Activated T-helper 1 cell treated with anti-CD3 and anti-CD28 coated beads, Interleukin-2, amount 50 U/mL, for 16 hours (primary cell): ENCODE measurements at places on chromosomes 3 and 15.

- no peak for DNase-seq
These were observed 33.8 kb upstream of the IP6K2 start for GRCh38 chr3:48750856-48751255.

- DNase-seq, result no peak
These were observed 492.7 kb upstream of the THBS1 start for GRCh38 chr15:39088156-39088555.

GRCh38 chr3:50428007-50428633 is 68.8 kb upstream of the TMEM115 start:
- DNase-seq, result no peak

GRCh38 chr3:15797642-15798303 is at the start of gene ANKRD28:
TSS of gene ANKRD28 (minus strand) at chr3:15797979. CDS start at chr3:15796521, 1,458 bp downstream.
- DNase-seq, result no peak

DNA sequence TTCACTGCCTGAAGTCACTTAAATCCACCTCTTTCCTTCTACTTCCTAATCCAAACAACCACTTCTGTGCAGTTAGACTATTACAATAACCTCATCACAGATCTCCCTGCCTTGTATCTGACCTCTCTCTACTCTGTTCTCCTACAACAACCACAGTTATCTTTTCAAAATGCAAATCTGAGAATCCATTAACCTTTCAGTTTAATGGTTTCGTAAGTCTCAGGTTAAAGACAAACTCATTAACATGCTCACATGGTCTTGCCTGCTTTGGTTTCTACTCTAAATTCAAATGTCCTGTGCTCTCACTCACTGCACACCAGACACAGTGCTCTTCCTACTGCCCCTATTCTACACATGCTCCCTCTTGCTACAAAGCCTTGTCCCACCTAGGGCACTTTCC is 406.5 kb upstream of the THBS1 start:
- DNase-seq, result no peak

- DNase-seq, result no peak
These were observed 11.5 kb upstream of the DNASE1L3 start for GRCh38 chr3:58222161-58222724.

DNA sequence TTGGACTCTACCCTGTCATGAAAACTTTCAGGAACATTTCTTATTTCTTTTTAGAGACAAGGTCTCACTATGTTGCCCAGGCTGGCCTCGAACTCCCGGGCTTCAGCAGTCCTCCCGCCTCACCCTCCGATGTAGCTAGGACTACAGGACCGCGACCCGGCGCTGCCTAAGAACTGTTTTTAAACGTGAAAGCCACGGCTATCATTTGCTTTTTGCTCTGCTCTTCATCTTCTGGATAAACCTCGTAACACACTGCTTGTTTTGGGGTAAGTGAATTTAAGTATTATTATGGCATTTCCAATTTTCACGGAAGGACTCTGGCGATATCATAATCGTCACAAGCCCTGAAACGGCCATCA is 14.3 kb upstream of the CCNL1 start:
- no peak for DNase-seq

- DNase-seq, result no peak
These were observed 28.5 kb upstream of the KCNMB2 start for GRCh38 chr3:178507507-178508442.

GRCh38 chr3:155154255-155154654 is 74.1 kb downstream of the MME start:
- no peak for DNase-seq

DNA sequence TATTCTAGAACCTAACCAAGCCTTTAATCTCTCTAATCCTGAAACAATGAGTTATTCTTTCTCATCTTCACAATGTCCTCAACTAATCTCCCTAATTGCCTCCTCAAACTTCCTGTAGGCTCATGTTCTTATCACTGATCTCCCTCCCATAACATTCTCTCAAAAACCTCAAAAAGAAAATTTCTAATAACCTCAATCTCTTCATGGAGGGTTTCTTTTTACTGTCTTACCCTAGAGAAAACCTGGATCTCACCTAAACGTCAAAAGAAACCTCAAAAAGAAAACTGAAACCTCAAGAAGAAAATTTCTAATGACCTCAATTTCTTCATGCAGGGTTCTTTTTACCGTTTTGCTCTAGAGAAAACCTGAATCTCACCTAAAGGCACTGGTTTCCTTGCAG is 150.2 kb downstream of the GSK3B start:
- no peak for DNase-seq

DNA sequence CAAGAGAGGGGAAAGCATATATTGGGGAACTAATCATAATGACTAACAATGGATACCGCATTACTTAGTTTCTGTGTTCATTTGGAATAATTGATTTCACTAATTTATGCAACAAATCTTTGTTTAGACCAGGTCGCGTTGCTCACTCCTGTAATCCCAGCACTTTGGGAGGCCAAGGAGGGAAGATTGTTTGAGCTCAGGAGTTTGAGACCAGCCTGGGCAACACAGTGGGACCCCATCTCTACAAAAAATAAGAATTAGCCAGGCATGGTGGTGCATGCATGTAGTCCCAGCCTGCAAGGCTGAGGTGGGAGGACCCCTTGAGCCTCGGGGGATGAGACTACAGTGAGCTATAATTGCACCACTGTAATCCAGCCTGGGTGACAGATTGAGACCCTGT is 585.7 kb upstream of the CBLB start:
- no peak for DNase-seq

DNA sequence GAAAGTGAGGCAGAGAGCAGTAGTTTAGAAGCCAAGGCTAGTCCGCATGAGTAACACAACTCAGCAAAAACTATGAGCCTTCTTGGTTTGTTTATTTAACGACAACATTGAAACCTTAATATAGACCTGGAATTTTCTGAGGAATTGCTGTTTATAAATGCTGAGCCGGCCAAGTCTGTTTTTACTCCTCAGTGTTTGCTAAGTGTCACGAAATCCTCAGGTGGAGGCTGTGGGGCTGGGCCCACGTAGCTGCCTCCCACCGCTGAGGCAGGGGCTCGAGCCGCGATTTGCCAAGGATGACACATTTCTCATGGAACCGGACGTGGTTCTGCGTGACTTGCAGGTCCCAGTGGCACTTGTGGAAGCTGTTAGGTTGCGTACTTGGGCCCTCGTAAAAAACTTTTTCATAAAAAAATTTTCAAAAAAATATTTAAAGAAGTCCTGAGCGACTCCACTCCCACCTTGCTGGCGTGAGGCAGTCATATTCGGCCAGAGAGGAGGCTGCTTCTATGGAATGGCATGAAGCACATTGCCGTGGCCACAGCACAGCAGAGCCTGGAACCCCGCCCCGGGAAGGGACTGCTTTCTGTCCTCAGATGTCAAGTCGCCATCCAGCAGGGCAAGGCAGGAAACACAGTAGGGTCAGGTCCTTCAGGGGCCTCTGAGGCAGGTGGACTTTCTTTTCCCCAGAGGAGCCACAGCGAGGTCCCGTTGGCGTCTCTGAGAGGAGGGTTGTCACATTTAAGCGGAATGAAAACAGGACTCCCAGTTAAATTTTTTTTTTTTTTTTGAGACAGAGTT is 64.8 kb upstream of the PCSK6 start:
- no peak for DNase-seq

DNA sequence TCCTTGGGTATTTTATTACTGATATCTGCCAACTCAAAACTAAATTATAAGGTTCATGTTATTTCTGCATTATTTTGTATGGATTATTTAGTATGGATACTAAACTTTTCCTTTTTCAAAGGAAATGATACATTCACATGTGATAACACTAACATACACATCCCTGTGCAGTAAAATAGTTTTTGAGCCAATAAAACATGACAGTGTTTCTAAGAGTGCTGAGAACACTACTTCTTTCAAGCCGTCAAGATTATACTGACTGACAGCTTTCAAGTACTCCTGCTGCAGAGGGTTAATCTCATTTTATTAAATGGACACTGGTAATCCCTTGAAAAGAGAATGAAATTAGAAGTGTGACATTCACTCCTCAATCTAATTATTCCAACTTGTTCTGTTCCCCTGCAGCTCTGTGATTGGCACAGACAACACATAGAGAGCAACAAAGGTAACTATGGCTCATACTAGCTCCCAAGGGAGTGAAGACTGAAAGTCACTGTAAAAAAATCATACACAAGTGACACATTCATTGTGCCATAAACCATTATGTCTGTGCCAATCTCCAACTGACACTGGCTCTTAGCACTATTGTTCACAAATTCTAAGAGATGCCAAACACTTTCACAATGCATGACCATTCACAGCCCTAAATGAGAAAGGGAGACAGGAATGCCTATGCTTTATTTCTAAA is 468.6 kb downstream of the SHQ1 start:
- DNase-seq, result no peak

DNA sequence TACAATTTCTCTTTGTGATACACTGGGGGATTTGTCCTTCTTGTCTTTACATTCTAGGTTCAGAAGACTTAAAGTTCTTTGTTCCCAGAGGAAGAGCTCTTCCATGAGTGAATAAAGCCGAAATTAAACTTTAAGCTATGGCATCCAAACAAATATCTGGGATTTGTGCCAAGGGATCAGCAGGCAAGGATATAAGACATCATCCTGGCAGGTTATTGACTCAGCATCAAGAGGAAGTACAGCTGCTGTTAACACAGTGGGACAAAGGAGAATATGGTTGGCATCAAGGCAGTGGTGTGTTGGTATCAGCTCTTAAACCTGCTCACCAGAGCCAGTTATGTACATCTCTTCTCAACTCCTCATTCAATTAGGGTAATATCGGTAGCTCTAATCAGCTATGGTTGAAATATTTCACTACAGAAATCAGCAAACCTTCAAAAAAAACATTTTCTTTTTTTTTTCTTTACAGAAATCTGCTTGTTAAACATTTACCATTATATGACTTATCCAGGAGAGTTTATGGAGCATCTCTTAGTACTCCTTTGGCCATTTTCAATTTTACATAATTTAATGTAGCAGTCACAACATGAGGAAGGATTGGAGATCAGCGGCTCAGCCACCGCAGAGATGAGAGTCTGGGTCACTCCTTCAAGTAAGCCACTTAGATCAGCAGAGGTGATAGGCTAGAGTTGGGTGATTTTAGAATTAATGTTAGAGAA is 1198.6 kb upstream of the EPHA6 start:
- no peak for DNase-seq

DNA sequence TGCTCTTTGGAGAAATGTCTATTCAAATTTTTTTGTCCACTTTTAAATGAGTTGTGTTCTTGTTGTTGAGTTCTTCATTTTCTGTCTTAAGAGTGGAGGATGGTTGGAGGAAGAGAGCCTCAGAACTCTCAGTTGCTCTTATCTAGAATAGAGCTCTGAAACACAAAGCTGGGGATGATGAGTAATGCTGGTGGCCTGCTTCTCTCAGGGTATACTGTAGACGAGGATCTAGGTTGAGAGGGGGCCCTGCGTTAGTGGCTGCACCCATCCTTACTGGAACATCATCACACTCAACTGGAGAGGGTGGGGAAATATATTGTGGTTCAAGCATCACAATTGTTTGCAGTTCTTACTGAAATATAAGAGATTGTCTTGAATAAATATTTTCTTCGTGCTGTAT is 1.8 kb downstream of the SPTSSB start:
- DNase-seq, result no peak
